Fibroblast of the conjunctiva (primary cell): ENCODE measurements at places on chromosomes 1 and 21.

DNA sequence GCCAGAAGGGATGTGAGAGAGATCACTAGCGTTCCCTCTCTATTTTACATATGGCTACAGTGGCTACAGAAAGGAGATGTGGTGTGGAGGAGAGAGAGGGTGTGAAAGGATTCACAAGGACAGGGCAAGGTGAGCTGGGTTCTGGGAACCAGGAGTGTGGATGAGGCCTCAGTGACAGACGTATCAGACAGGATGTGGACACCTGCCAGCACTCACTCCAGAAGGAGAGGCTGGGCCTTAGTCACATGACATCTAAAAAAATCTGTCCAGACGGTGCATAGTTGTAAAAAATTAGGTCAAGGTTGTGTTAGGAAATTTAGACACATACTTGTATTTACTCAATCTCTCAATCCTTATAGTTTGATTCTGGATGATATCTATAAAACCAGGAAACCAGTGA is 10.6 kb downstream of the TRIM67 start:
- DNase-seq: no peak

DNA sequence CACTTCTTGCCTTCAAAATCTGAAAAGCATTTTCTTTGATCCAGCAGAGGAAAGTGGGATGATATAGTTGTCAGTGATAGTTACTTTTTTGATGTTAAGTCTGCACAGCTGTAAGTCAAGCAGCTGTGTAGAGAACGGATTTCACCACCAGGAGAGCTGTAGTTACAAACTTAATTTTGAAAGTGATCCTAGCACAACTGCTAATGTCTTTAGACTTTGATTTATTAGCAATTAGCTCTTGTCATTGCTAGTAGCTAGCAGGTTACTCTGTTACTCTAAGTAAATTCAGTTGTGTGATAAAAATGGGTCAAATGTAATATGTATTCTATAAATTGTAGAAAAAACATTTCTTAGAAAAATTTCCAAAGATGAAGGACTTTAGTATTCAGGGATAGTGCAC is 46.0 kb downstream of the ALG6 start:
- DNase-seq: no peak

GRCh38 chr1:211192227-211192626 is 58.3 kb upstream of the KCNH1 start:
- DNase-seq: no peak

GRCh38 chr1:34532113-34532512 is 222.7 kb upstream of the GJB5 start:
- no peak for DNase-seq

GRCh38 chr1:77313491-77313890 is 31.7 kb downstream of the AK5 start:
- no peak for DNase-seq
